ENCODE measurements at places on chromosomes 6 and 20. TPM values are rescaled to one million over a fixed set of nuclear protein-coding genes. Genes with fewer than 3 reads are reported as not detected.

SNAI1 gene
- total RNA-seq, result 2.3 TPM

SLC22A7 gene
- total RNA-seq, result not detected

BNIP5 gene
- not detected for total RNA-seq

NMBR gene
- total RNA-seq, result 0.07 TPM

CLVS2 gene
- not detected for total RNA-seq

NKAPL gene
- 1.7 TPM for total RNA-seq

E2F1 gene
- total RNA-seq, result 4.3 TPM

RNF5 gene
- total RNA-seq, result 20.5 TPM

C6orf58 gene
- total RNA-seq, result not detected

HIVEP2 gene
- 30.9 TPM for total RNA-seq

SNX9 gene
- 98.6 TPM for total RNA-seq

PERP gene
- total RNA-seq, result 22.4 TPM

PPIL6 gene
- total RNA-seq, result 5.0 TPM

DPPA5 gene
- not detected for total RNA-seq

PAK5 gene
- 0.03 TPM for total RNA-seq

HDGFL1 gene
- total RNA-seq, result not detected

RBL1 gene
- 5.5 TPM for total RNA-seq

PRR18 gene
- total RNA-seq, result not detected

BPI gene
- 0.30 TPM for total RNA-seq

Measured in smooth muscle cell of the pulmonary artery (primary cell).